Putamen (tissue), 1 donor: ENCODE measurements at places on chromosomes 16 and 17.

GRCh38 chr16:56974549-56975300 is 13.0 kb downstream of the CETP start:
- no peak for DNase-seq

GRCh38 chr17:68297195-68297594 is 5.9 kb downstream of the ARSG start:
- no peak for DNase-seq

GRCh38 chr16:54930005-54930868 is at the start of gene IRX5:
Gene IRX5 (plus strand): TSS chr16:54930865. CDS start chr16:54931199, 334 bp downstream.
- peak; percentile 77 for DNase-seq

GRCh38 chr16:11736903-11737302 is 5.8 kb downstream of the TXNDC11 start:
- no peak for DNase-seq

- no peak for DNase-seq
These were observed 48.1 kb downstream of the MARF1 start for GRCh38 chr16:15594711-15595320.

DNA sequence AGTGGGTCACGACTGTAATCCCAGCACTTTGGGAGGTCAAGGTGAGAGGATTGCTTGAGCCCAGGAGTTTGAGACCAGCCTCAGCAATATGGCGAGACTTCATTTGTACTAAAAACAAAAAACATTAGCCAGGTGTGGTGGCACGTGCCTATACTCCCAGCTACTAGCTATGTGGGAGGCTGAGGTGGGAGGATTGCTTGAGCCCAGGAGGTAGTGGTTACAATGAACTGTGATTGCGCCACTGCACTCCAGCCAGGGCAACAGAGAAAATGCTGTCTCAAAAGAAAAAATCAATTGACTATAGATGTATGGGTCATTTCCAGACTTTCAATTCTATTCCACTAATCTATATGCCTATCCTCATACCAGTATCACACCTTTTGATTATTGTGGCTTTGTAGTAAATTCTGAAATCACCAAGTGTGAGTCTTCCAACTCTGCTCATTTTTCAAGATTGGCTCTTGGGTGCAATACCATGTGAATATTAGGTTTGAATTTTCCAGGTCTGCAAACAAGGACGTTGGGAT is 27.2 kb upstream of the CEP20 start:
- no peak for DNase-seq

DNA sequence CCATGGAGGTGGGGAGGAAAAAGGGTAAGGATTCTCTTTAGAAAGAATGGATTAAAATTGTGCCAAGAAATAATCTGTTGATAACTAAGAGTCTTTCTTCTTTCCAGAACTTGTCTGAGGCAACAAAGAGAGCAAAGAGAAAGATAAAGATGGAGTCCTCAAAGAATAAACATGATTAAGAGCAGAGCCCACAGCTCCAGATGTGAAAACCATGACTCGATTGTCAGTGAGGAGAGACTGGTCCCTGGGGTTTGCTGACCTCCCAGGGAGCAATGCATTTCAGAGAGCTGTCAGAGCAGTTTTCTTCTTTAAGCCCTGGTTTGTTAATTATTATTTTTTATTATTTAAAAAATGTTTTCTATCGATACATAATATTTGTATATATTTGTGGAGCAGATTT is 74.6 kb downstream of the TMEM100 start:
- no peak for DNase-seq

GRCh38 chr16:2795395-2796143 is 2.7 kb upstream of the PRSS41 start:
- DNase-seq = no peak

- no peak for DNase-seq
These were observed 1.1 kb downstream of the G6PC1 start for GRCh38 chr17:42901535-42902229.
